ENCODE measurements at places on chromosomes 11 and 22.
A peak's percentile ranks its signal among the peaks of the same experiment; 100 is the strongest.

DNA sequence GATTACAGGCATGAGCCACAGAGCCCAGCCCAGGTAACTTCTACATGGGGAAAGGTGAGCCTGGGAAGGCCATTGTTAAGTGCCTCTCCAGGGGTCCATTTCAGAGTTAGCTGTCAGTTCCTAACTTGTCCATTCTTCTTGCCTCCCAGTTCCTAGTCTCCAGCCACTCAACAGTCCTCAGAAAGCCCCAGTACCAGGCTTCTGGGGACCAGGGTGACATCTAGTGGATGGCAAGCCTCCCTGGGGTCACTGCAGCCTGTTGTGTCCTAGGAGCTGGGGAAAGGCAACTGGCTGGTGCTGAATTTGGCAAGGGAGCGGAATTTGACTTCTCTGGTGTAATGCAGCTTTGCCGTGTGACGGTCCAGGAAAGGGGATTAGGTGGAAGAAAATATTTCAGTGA lies 2.1 kb downstream of the LGALS12 start:
- peak; percentile 36 for DNase-seq

DNA sequence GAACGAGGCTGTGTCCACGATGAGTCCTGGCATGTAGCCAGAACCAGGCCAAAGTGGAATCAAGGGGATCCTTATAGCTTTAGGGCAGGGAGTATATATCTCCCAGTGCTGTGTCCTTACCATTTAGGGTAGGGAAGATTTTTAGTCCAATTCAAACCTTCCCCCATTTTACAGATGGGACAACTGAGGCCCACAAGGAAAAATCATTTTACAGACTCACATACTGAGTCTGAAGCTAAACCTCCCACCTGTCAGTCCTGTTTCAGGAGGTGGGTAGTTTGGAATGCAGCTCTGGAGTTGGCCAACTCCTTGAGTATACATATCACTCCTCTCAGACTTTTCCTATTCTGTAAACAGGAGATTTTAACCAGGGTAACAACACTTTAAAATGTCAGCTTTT lies 33.1 kb upstream of the TFIP11 start:
- DNase-seq = no peak

- no peak for DNase-seq
Observed at GRCh38 chr11:1129143-1129610, 28.6 kb upstream of the MUC5AC start.

- DNase-seq = peak; percentile 20
Observed at GRCh38 chr11:46347637-46348311, 511 bp downstream of the DGKZ start.

DNA sequence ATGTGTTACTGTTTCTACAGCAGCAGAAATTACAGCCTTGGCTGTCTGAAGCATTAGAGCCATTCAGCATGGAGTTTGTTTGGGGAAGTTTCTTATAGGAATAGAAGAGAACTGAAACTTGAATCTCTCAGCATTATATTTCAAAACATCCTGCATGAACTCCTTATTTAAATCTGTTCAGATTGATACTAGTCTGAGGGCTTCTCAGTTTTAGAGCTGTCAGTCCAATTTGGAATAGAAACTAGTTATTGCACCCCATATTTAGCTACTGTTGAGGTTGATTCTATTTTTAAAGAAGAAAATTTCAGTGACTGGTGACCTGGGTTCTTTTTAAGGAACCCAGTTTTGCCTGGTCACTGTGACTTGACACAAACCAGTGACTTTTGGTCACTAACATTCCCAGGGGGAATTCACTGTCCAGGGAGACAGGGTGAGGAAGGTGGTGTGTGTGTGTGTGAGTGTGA lies 126.0 kb upstream of the TTC12 start:
- no peak for DNase-seq

DNA sequence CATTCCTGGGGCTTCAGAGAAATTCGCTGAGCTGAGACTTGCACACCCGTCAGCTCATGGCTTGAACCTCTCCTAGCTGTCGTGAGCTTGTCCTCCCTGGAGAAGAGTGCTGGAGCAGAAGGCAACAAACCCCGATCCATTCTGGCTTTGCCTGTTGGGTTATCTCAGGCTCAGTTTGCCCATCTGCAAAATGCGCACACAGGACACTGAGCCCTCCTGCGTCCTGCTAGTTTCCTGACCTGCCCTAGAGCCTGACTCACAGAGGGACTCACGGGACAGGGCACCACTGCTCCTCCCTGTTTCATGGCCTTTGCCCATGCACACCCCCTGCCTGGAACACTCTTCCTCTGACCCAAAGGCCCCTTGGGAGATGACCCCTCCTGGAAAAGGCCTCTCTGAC lies 365.0 kb downstream of the MN1 start:
- no peak for DNase-seq

GRCh38 chr11:45654231-45655011 lies 11.0 kb downstream of the CHST1 start:
- DNase-seq = no peak

Data from AG08395 (cell line).